NT2/D1 (cell line): ENCODE measurements at places on chromosomes 4 and X.

- no peak for DNase-seq
These were observed 17.1 kb upstream of the RAI2 start for GRCh38 chrX:17878028-17878670.

- DNase-seq: no peak
These were observed 68.4 kb downstream of the RLIM start for GRCh38 chrX:74545880-74546523.

- DNase-seq: no peak
These were observed 112.4 kb upstream of the CXCL13 start for GRCh38 chr4:77493120-77493752.

- peak; percentile 8 for DNase-seq
These were observed 89.3 kb upstream of the CYLC1 start for GRCh38 chrX:83771664-83772063.

- no peak for DNase-seq
These were observed 459.5 kb downstream of the GASK1B start for GRCh38 chr4:157713342-157713741.

- no peak for DNase-seq
These were observed 116.0 kb downstream of the SNCA start for GRCh38 chr4:89720981-89721380.

DNA sequence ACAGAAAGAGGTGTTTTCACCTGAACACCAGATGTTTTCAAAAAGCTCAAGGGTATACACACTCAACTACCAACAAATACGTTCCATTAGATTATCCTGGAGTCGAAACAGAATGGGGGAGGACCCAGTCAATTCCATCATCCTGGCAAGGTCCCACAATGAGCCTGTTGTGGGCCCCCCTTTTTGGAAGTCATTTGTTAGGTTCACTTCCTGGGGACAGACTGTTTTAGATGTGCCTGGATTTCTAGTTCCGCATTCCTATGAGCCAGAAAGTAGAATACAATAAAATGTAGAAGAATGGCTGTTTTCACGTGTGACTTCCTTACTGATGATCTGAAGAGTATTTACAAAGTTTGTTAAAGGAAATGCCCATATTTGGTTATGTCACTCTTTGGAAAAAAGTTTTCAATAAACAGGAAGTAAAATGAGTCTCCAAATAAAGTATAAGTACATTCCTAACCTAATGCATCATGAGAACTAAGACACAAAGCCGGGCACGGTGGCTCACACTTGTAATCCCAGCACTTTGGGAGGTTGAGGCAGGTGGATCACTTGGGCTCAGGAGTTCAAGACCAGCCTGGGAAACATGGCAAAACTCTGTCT lies 192.5 kb downstream of the MAML3 start:
- DNase-seq: no peak

- no peak for DNase-seq
These were observed 73.1 kb downstream of the RAPGEF2 start for GRCh38 chr4:159175989-159176375.

GRCh38 chr4:181077341-181077740 lies 1165.9 kb upstream of the TENM3 start:
- no peak for DNase-seq

- no peak for DNase-seq
These were observed 92.1 kb downstream of the KDR start for GRCh38 chr4:55033296-55033695.

DNA sequence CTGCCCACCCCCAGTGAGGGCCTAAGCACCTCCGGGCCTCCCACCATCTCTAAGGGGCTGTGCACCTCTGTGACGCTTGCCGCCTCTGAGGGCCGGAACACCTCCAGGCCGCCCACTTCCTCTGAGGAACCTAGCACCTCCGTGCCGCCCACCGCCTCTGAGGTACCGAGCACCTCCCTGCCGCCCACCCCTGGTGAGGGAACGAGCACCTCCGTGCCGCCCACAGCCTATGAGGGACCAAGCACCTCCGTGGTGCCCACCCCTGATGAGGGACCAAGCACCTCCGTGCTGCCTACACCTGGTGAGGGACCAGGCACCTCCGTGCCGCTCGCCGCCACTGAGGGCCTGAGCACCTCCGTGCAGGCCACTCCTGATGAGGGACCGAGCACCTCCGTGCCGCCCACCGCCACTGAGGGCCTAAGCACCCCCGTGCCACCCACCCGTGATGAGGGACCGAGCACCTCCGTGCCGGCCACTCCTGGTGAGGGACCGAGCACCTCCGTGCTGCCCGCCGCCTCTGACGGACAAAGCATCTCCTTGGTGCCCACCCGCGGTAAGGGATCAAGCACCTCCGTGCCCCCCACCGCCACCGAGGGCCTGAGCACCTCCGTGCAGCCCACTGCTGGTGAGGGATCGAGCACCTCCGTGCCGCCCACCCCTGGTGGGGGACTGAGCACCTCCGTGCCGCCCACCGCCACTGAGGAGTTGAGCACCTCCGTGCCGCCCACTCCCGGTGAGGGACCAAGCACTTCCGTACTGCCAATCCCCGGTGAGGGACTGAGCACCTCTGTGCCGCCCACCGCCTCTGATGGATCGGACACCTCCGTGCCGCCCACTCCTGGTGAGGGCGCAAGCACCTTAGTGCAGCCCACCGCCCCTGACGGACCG lies 977 bp downstream of the MAGEE1 start:
- no peak for DNase-seq

DNA sequence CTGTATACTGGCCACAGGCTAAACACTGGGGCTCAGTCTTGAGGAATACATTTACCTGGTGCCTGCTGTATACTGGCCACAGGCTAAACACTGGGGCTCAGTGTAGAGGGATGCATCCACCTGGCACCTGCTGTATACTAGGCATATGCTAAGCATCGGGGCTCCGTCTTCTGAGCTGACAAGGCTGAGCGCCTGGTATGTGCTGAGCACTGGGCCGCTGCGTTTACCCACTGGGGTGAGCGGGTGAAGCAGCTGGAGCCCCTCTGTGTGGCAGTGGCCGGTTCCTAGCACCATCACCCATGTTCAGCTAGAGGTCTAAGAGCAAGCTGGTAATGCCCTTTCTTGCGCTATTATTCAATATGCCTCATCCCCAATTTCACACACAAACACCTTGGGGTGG lies 93.4 kb downstream of the ADRA2C start:
- DNase-seq: no peak

- no peak for DNase-seq
These were observed 33.1 kb downstream of the LNX1 start for GRCh38 chr4:53558065-53558801.

DNA sequence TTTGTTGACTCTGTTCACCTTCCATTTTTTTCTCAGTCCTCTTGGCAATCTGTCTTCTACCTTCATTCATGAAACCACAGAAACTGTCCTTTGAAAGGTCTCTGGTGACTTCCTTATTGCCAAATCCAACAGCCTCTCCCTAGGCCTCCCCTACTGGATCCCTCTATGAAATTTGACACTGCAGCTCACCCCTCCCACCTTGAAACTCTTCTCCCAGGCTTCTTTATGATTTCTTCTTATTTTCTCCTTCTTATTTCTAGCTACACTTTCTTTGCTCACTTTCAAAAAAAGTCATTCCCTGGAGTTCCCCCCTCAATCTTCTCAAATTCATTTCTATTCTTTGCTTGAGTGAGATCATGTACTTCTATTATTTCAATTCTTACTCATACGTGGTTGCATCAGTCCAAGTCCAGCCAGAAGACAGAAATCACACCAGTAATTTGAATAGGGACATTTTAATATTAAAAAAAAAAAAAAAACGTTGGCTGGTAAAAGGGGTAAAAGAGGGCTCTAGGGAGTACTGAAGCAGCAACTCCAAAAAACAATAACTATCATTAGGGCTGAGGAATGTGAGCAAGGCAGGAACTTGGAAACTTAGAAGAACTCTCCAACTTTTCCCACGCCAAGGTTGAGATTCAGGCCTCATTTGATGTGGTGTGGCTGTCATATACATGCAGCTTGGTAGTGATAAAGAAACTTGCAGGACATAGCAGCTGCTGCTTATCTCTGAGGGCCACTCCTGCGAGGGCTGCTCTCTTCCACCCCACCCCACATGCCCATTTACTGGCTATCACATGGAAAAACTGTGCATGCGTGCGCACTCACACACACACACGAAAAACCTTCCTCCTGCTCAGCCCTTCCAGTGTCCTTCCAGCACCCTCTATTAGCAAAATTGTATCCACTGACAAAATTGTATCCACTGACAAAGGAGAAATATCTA lies 169.8 kb upstream of the GALNT7 start:
- DNase-seq: no peak

- DNase-seq: no peak
These were observed 672 bp downstream of the TCEAL3 start for GRCh38 chrX:103608306-103608963.

DNA sequence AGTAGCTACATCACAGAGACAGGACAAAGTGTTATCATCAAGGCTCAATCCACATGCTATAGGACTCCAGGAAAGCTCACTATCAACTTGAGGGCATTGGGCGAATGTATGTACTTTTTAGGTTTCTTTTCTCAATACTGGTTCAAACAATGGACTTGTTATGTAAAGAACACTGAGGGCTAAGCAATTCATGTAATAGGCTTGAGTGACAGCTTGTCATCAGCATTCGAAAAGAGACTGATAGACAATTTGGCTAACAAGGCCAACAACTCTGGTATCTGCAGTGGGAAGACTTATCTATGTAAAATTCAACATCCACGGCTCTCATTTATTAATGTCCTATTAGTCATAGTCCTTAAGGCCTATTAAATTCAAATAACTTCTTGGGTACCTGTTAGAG lies 141.1 kb downstream of the NPNT start:
- DNase-seq: no peak

DNA sequence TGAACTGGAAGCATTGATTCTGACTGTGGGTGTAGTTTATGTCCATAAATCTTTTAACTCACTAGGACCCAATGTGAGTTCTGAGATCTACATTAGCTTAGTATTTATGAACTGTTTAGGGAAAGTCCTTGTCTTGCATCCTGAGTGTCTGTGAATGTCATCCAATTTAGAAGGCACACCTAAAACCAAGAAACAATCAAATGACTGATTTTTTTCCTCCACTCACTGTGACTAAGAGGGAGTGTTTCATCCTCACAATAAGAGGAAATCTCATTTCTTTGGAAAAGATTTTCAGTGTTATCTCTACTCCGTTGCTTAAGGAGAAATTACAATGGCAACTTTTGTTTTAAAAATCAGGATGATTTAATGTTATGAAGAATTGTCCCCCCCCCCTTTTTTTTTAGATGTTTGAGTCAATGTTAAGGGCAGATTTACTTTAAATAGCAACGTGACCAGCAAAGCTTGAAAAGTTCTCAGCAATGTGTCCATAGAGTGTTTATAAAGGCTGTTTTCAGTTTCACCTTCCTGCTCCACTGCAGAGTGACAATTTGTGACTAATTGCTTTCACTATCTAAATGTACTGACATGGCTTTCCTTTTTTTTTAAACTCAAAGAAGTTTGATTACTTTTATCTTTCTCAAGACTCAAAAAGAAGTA lies 173.0 kb downstream of the SPCS3 start:
- no peak for DNase-seq

DNA sequence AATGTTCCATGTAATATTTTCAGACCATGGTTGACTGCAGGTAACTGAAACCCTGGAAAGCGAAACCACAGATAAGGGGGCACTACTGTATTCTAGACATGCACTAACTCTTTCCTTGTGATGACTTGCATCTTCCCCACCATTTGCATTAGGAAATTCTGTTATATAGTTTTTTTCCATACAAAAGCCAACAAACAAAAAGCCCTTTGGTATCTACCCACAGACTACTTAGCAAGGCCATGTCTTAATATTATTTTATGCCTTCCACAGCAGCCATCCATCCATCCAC lies 23.5 kb downstream of the OCIAD1 start:
- no peak for DNase-seq

DNA sequence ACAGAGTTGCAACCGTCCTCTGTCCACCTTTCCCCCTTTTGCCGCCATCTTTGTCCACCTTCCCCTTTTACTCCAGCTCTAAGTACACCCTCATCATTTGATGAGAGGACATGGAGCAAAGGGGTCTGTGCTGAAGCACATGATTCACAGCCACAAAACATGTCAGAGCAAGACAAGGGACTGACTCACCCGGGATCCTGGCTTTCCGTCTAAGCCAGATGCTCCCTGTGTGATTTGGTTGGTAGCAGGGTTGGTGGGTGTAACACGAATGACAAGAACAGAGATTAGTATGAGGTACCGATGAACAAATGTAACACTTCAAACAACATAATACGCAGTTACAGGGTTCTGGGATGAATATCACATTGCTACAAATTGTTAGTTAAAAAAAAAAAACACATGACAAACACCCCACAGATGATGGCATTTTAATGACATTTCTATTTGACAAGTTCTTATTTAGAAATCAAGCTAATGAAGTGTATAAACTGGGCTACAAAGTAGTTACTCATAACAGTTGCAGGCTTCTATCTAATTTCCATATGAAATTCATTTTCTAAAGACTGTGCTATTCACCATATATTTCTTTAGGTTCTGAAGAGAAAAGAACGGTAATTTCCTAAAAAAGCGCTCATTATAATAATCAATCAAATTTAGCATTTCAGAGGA lies 71.4 kb upstream of the ETNPPL start:
- no peak for DNase-seq

GRCh38 chr4:137610960-137611359 lies 78.7 kb upstream of the PCDH18 start:
- peak; percentile 9 for DNase-seq

DNA sequence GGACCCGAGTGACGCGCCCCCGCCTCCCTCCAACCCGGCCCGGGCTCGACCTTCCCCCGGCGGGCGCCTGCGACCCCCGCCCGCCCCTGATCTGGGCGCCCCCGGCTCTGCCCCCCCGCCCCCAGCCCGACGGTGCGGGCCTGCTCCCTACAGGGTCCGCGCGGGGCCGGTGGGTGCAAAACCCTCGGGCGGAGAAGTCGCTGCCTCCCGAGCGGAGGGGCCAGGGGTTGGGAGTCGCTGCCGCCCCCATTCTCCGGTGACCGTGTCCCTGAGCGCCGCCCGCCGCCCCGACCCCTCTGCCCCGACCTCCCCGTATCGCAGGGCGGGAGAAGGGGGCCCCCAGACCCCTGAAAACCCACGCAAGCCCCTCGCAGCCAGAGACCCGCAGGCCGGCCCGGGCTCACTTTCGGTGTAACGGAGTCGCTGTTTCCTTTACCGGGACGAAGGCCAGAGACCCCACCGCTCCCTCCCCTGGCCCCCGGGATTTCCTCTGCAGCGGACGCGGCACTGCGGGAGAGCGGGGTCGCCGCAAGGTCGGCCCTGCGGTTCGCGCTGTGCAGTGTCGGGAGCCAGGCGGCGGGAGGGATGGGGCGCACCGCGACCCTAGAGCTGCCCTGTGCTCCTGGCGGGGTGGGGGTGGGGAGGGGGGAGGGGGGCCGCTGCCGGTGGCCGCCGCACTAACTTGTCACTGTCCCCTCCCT lies 729 bp upstream of the CPLX1 start:
- DNase-seq: no peak

GRCh38 chr4:144582975-144583374 lies 63.0 kb upstream of the HHIP start:
- DNase-seq: no peak
